ENCODE measurements at places on chromosomes 5 and 9.

GRCh38 chr9:128416014-128416413, 4.6 kb upstream of the CERCAM start:
- DNase-seq = no peak

DNA sequence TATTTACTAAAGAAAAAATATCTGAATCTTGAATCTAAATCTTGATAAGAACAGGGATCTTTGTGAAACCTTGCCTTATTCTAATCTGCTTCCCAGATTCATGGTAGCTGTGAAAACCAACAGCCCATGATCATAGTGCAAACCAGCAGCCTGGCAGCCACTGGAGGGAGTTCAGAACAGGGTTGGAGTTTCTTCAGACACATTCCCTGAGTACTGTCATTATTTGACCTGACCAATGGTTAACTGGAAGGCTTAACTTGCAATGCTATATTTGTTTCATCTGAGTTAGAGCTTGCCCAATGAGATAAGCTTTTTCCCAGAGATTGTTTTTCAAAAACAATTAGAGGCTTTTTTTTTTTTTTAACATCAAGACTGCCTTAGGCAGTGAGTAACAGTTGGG, 47.8 kb downstream of the LOX start:
- no peak for DNase-seq

GRCh38 chr5:175493726-175494125, 15.4 kb downstream of the SFXN1 start:
- no peak for DNase-seq

- DNase-seq = no peak
Observed at GRCh38 chr9:76090909-76091308, 200.4 kb downstream of the PCSK5 start.

- peak; percentile 53 for DNase-seq
Observed at GRCh38 chr9:27497883-27498417, 26.1 kb upstream of the IFNK start.

- no peak for DNase-seq
Observed at GRCh38 chr9:125540497-125540896, 166.5 kb downstream of the MAPKAP1 start.

DNA sequence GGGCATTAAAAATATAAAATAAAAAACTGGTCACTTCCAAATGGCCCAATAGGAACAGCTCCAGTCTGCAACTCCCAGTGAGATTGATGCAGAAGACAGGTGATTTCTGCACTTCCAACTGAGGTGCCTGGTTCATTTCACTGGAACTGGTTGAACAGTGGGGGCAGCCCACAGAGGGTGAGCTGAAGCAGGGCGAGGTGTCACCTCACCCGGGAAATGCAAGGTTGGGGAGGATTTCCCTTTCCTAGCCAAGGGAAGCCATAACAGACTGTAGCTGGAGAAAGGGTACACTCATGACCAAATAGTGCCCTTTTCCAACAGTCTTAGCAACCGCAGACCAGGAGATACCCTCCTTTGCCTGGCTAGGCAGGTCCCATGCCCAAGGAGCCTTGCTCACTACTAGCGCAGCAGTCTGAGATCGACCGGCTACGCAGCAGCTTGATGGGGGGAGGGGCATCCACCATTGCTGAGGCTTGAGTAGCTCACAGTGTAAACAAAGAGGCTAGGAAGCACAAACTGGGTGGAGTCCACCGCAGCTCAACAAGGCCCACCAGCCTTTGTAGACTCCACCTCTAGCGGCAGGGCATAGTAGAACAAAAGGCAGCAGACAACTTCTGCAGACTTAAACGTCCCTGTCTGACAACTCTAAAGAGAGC, 12.7 kb downstream of the RLN1 start:
- DNase-seq = no peak

DNA sequence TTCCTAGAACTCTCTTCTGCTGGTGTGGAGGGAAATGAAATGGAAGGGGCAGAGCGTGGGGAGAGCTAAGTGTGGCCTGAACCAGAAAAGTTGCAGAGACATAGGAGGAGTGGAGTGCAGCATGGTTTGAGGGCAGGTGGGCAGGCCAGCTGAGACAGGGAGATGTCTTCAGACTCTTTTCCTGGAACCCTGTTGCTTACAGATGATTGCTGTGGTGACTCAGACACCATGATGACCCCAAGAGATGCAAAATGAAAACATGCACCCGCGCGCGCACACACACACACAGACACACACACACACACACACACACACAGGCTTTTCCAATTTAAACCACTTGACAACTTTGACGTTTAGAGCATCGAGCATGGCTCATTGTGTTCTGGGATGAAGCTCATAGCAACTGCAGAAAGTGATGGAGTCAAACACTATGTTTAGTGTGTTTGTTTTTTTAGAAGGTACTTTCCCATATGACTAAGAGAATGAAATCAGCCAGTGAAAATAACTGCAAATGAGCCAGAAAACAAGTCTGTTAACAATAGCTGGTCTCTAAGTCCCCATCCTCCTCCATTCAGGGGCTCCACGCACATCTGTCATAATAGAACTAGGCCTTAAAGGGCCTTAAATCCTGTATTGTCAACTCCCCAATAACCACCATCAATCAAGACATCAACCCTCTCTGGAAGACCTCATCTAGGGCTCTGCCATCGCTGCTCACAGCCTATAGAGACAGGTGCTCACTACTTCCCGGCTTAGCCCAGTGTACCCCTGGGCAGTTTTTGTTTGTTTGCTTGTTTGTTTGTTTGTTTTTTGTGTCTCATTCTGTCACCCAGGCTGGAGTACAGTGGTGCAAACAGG, 9.6 kb downstream of the TMOD1 start:
- DNase-seq = no peak

DNA sequence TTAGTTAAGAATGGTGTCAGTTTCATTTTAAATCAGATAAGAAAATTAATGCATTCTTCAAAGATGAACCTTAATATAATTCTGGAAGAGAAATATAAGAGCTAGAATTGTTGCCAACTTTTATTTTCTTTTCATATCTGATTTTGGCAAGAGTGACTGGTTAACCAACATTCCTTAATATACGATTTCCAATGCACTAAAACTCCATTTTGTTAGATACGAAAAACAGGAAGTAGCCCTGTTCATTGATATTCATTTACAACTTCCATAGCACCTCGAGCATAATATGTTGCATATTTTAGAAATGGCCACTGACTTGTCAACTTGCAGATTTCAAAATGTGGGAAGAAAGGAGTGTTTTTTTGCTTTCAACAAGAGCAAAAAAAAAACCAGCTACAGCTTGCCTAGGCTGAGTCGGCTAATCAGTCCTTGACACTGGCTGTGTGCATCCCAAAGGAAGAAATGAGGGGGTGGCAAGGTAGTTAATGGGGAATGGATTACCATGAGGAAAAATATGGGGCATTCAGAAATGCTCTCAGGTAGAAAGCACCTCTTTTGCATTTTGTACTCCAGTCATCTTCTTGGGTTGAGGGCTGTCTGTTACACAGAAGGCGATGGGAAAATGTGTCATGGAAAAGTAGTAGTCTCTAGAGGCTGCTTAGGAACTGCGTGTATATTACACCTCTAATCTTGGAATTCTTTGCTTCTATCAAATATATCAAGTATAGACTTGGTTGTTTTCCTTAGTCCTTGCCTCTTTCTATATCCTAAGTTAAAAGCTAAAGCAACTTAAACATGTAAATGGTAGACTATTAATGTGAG, 3.9 kb downstream of the MAP3K1 start:
- no peak for DNase-seq

- DNase-seq = no peak
Observed at GRCh38 chr5:86447362-86447761, 170.4 kb upstream of the COX7C start.

DNA sequence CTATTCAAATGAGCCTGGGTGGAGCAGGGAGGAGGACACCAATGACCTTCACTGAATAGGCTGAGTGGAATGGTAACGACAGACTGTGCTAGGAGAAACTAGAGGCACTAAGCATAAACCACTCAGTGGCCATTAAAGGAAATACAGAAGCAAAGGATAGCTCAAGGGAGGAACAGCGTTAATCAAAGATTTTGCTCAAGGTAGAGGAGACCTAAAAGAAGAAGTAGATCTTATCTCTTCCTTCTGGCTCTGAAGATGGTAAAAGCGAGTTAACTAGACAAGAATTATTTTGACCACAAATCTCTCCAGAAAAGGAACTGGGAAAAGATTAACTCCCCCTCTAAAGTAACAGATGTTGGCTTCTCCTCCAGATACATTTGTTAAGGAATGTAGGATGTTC, 299.6 kb downstream of the EPB41L4A start:
- DNase-seq = no peak

GRCh38 chr5:172905346-172906140, 53.7 kb upstream of the RPL26L1 start:
- DNase-seq = peak; percentile 47

DNA sequence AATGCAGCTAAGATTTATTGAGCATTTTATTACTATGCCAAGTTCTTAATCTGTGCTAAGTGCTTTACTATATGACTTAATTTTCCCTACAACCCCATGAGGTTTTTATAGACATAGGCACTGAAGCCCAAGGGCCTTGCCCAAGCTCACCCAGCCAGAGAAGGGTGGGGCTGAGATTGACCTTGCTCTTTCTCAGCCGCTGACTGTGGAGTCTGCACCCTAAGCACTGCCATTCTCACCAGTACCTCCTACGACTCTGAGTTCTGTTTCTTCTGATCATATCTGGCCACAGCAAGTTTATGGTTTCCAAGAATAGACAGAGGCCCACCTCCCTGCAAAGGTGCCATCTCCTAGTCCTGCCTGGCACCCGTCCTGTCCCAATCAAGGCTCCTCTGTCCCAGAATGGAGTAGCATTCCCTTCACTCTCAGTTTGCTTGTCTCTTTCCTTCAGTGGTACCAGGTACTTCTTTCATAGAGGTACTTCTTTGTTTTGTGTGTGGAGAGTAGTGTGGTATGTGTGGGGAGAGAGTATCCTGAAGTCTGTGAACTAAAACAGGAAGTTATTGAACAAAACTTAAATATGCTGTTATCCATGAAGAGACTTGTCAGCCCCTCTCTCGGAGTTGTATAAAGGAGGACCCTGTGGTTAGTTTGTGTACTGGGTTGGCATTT, 42.6 kb downstream of the CSF1R start:
- no peak for DNase-seq

DNA sequence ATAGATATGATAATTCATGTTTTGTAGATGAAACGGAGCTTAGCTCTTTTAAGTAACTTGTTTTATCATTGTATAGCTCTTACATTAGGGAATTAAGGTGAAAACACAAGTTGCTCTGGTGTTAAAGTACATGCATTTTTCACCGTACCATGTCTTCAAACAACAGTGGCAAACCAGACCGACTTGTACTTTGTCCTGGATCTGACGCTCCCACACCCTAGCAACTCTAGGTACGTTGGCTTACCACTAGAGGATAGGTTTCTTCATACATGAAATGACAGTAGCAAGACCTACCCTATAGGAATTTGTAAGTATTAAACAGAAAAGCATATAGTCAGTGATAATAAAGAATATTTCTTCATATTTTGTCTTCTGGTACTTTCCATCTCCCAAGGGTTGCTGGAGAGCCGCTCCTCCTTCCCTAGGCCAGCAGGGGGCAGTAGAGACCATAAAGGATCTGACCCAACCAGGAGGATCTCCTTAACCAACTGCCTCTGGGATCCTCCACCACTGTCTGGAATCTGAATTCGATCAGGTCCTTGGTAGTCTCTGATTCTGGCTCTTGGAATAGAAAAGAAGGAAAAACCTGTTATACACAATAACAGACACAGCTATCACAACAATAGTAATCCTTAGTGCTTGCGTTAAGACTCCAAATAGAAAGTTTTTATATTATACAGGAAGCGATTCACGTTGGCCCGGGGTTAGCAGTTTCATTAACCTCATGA, 136.7 kb downstream of the CAVIN4 start:
- peak; percentile 14 for DNase-seq

Data from substantia nigra (tissue), 51 donors.